Astrocyte of the hippocampus (primary cell): ENCODE measurements at places on chromosomes 6 and 20.

DNA sequence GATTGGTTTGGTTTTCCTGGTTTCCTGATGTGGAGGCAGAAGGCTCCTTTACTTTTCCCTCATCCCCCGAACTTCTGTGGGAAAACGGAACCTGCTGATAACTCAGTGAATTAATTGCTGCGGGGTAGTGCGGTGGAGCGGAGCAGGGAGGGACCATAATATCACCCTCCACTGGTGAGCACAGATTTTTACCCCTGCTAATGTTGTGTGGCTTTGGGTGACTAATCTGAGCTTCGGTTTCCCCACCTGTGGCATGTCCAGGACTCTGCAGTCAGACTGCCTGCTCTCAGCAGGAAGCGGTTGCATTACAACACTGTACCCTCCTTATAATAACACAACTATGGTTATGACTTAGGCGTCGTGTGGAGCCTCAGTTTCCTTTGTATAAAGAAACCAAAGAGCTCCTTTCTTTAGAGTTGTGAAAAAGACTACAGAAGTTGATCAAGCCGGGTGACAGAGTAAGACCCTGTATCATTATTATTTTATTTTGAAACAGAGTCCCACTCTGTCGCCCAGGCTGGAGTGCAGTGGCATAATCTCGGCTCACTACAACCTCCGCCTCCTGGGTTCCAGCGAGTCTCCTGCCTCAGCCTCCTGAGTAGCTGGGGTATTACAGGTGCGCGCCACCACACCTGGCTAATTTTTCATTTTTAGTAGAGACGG is 2.2 kb upstream of the ID1 start:
- DNase-seq: peak; percentile 88

- no peak for DNase-seq
Measured at GRCh38 chr6:148313488-148313887, 29.1 kb upstream of the SASH1 start.

- no peak for DNase-seq
Measured at GRCh38 chr6:56932910-56933477, 21.9 kb upstream of the BEND6 start.

- DNase-seq: no peak
Measured at GRCh38 chr6:114312931-114313330, 29.9 kb downstream of the HS3ST5 start.

DNA sequence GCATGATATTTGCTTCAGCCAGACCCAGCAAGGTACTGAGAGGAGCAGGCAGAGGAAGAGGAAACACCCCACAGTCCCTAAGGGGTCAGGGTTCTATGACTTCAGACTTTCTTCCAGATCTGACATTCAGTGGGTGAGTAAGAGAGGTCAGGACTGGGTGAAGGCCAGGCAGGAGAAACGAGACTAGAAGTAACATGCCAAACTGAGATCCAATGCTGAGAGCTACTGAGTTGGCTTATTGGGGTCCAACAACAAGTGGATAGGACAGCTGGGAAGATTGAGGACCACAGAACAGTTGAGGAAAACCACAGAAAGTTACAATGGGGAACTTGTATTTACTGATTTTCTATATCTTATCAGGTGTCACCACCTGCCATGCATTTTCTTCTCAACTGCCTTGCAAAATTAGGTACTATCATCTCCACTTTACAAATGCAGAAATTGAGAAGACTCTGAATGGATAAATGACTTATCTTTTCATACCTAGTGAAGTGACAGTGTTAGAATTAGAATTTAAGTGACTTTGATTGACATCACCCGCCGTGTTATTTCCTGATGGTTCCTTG is 43.8 kb upstream of the HIVEP1 start:
- no peak for DNase-seq

DNA sequence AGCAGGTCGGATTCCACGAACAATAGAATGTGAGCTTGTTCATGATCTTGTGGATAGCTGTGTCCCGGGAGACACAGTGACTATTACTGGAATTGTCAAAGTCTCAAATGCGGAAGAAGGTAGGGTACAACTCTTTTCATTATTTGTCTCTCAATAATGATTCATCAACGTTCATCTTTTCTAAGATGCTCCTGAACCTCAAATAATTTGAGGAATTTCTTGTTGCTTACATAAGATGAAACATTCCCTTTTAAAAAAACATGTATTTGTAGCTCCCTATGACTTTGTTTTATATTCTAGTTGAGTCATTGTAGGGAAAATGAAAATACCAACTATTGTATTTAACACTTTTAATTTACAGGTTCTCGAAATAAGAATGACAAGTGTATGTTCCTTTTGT is 17.0 kb downstream of the MCM8 start:
- DNase-seq: no peak

- DNase-seq: peak; percentile 92
Measured at GRCh38 chr20:63224412-63225081, 8.6 kb upstream of the YTHDF1 start.

GRCh38 chr6:32980488-32981038 is 12.2 kb downstream of the BRD2 start:
- DNase-seq: no peak
